ENCODE measurements at places on chromosomes 4 and X.

DNA sequence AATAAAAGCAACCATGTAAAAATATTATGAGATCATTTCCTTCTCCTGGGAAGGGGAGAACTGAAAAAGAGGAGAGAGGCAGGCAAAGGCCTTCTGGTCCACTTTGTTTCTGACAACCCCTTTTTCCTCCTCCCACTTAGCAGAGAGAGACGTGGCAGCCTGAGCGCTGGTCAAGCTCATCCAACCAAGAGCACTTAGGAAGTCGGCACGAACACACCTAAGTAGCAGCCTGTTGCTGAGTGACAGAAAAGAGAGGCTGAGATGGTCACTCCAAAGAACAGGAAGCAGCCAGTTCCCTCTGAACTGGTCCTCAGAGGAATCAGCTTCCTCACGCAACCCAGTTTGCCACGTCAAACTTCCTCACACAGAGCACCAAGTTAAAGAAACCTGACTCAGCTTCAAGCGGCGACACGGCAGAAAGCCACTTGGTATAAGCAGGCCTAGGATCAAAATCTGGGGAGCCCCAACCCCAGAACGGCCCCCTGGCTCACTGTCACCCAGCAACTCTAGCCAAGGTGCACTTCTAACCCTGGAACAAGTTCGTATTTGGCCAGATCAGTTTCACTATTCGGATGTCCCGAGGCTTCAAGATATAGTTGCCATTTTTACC lies 861 bp downstream of the SEC24D start:
- peak; percentile 29 for DNase-seq

DNA sequence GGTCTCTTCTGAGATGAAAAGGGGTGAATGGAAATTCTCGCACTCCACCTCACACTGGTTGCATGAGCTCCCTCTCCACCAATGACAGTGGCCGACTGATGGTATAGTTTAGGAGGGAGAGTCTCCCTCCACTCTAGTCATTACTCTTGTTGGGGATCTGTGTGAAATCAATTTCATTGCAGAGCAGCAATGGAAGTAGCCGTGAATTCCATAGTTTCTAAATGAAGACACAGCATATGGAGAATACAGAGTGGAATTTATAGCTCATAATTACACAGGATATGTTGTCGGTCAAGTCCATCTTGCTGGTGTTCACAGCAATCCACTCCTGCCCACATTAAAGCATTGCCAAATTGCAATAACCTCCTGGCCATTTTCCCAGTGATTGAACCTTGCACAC lies 426.0 kb downstream of the AFF2 start:
- no peak for DNase-seq

- no peak for DNase-seq
These were observed 257.8 kb downstream of the CAMK2D start for GRCh38 chr4:113503691-113504090.

GRCh38 chr4:53967986-53968385 lies 96.4 kb downstream of the CHIC2 start:
- no peak for DNase-seq

- no peak for DNase-seq
These were observed 233.5 kb downstream of the SCFD2 start for GRCh38 chr4:53132132-53132891.

GRCh38 chr4:95560774-95561173 lies 12.0 kb upstream of the UNC5C start:
- DNase-seq = no peak

DNA sequence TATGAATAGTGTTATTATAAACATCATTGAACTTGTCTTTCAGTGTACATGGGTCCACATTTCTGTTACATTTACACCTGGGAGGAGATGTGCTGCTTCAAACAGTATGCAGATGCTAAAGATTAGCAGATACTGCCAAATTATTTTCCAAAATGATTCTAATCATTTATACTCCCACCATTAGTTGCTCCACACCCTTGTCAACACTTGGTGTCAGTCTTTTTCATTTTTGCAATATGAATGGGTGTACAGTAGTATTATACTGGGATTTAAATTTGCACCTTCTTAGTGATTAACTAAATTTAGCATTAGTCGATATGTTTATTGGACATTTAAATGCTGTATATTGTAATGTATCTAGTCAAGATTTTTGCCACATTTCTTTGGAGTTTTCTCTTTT lies 131.6 kb upstream of the GRID2 start:
- no peak for DNase-seq

DNA sequence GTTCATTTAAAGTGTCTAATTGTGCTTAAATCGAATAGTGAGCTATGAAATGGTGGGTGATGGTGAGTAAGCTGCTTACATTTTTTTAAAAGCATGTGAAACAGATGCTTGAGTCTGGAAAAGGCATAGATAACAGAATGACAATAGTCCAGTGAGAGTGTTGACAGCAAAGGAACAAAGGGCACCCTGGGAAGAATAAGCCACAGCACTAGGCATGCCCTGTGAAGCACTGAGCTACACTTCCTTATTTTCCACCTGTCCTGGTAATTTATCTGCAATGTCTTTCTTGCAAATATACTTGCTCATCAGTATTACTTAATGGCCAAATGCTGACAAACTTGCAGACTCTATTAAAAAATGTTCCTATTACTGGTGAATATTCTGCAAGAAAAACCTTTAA lies 168.7 kb downstream of the PRDM5 start:
- DNase-seq = no peak

- no peak for DNase-seq
These were observed 701.0 kb upstream of the PITX2 start for GRCh38 chr4:111323916-111324315.

GRCh38 chrX:136555694-136556093 lies 23.7 kb downstream of the VGLL1 start:
- DNase-seq = no peak

GRCh38 chrX:22060415-22061280 lies 28.5 kb downstream of the PHEX start:
- peak; percentile 1 for DNase-seq

GRCh38 chrX:57904176-57904880 lies 5.9 kb downstream of the ZXDA start:
- DNase-seq = no peak

GRCh38 chrX:19953145-19953544 lies 37.7 kb downstream of the BCLAF3 start:
- no peak for DNase-seq

- DNase-seq = no peak
These were observed 653.0 kb downstream of the C4orf33 start for GRCh38 chr4:129748991-129749390.

DNA sequence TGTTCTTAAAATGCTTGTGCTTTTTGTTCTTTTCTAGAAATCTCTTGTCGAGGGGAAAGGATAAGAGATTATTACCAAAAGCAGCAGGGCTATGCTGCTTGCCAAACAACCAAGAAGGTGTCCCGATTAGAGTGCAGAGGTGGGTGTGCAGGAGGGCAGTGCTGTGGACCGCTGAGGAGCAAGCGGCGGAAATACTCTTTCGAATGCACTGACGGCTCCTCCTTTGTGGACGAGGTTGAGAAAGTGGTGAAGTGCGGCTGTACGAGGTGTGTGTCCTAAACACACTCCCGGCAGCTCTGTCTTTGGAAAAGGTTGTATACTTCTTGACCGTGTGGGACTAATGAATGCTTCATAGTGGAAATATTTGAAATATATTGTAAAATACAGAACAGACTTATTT lies 81.5 kb upstream of the PACRGL start:
- DNase-seq = no peak

DNA sequence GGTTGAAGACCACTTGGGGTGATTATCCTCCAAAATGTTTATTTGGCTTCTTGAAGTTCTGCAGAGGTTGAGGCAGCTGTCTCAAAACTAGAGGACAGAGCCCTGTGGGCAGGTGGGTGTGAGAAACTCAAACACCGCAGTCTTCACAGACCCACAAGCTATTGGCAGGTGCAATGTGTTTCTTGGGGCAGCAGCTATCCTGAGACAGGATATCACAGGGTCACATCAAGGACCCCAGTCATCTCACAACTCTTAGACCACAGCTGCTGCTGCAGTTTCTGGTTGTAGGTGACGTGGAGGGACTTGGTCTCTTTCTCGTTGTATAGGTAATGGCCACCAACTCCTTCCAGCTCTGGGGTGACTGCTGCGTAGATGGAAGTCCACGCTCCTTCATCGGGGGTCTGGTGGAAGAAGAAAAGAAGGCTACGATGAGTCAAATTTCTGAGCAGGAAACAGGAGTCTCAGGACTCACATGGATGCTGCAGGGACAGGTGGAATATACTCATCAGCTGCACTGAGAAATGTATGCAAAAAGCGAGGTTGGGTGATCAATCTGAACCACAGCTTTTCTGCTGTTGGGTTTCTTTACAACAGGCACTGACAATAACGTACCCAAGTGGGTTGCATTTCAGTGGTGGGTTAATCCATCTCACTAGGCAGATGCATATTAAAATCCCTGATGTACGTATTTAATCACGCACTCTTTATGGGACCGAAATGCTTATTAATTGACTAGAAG lies 279.8 kb downstream of the DHRSX start:
- DNase-seq = no peak

DNA sequence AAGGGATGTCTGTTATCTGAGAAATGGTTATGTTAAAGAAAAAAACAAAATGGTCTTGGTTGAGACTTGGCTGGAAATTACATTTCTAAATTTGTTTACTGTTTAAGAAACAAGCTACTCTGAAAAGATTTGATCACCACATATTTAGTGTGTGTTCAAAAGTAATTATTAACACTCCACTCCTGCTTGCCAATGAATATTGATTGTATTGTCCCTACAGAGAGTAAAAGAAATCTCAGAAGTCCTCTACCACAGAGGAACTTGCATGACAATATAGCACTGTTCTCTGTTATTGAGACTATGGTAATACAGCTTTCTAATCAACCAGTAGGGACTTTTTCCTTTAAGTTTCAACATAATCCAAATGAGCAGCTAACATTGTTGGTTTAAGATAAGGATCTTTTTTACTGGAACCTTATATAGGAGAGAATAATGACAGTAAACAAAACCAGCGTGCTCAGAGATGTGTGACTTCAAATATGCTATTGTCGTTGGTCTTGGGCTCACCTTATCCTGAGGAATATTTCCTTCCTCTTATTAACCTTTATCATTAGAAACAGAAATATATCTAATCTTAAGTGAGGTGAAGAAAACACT lies 47.6 kb downstream of the CXCL13 start:
- no peak for DNase-seq

GRCh38 chr4:110020139-110020538 lies 107.5 kb downstream of the EGF start:
- DNase-seq = no peak

GRCh38 chr4:15354371-15355297 lies 73.2 kb upstream of the C1QTNF7 start:
- no peak for DNase-seq

DNA sequence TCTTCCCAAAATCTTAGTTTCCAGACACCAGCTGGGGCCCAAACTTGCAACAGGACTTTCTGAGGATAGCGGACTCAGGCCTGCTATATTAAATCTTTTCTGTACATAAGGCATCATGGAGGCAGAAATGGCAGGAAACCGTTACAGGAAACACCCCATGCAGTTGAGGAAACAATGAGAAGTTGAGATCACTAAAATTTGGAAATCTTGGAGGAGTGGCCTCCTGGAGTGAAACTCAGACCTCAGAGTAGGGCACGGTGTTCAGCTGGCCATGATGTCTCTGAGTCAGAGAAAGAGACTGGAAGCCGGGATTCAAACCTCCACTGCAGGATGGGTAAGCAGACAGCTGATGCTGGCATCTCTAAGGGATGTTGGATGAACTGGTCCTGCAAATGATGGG lies 372.6 kb upstream of the CTSO start:
- DNase-seq = no peak

GRCh38 chr4:5716391-5716790 lies 5.4 kb downstream of the EVC start:
- DNase-seq = no peak

GRCh38 chr4:56655627-56656345 lies 25.3 kb downstream of the HOPX start:
- no peak for DNase-seq

DNA sequence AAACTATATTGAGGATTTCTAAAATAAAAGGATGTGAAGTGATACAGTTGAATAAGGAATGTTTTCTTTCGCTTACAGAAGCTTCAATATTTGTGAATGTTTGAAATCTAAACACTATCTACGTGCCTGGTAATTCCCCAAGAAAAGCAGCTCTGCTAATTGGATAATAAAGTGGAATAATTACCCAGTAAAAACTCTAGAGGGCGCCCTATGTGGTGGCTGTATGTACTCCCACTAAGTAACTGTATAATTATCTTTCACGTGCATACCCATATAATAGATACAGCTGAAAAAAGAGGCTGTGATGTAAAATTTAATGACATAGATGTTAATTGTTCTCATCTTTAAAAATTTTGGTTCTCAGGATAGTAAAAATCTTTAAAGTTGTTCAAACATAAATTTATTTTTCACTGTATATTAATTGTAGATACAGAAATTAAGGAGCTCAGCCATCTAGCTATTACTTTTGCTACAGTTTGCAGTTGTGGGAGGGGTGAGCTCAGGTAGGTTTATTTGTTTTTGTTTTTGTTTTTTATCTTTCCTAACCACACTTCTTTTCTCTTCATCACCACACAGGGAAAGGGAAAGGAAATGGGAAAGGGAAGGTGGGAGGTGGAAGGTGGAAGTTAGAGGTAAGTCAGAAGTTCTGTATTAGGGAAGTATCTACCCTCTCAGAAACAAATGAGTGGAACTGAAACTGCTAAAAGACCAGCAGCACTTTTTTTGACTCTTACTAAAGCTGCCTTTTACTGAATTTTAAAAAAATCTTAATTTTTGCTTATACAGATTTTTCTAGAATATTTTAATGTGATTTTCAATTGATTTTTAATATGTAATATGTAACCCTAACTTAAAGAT lies 151.7 kb upstream of the RPS6KA6 start:
- no peak for DNase-seq

DNA sequence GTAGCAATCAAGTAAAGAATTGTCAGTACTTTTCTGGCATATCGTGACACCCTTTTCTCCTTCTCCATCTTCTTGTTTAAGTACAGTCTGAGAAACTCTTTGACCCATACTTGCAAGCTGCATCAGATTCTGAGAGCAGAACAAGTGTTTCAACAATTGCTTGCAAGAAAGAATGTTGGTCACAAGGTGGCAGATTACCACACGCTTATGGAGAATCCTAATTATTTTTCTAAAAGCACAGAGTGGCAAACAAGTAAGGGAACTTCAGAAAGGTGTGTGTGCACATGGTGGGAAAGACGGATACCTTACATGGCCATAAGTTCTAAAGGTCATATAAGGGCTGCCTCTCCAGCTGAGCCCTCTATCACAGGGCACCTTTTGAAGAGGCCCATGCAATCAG lies 136.4 kb upstream of the FGF13 start:
- no peak for DNase-seq

GRCh38 chr4:101172369-101172768 lies 175.0 kb downstream of the PPP3CA start:
- DNase-seq = no peak

GRCh38 chr4:4330794-4331193 lies 40.7 kb downstream of the ZBTB49 start:
- no peak for DNase-seq

DNA sequence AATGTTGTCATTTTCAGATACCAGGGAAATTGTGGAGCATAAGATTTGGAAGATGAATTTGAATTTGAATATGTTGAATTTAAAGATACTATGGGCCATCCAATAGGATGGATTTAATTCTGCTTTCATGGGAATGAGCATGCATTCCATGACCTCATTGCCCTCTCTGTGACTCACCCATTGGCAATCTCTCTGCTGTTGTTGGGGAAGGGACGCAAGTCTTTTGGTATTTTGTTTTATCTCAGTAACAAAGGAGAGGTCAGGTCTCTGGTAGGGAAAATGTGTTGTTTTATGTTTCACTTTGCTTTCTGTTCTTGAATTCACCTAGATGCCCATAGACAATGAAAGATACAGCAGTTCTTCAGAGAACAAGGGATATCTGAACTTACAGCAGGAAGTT lies 42.1 kb upstream of the MAGEA4 start:
- DNase-seq = no peak

Measured in activated T-cell treated with anti-CD3 and anti-CD28 coated beads for 4 hours (primary cell).